NCI-H1105 treated with DMSO at 0.1 percent for 48 hours (cell line): ENCODE measurements at places on chromosomes 16 and 17.
A peak's percentile ranks its signal among the peaks of the same experiment; 100 is the strongest.

- peak; percentile 92 for DNase-seq
Measured at GRCh38 chr17:37609170-37610040, at the start of gene SYNRG. Gene SYNRG, minus strand, starts transcription at chr17:37609418. Its CDS starts 63 bp downstream, at chr17:37609355.

GRCh38 chr16:17658881-17659280 lies 188.1 kb upstream of the XYLT1 start:
- DNase-seq: no peak

GRCh38 chr16:9469512-9469911 lies 378.1 kb downstream of the HAPSTR1 start:
- no peak for DNase-seq

DNA sequence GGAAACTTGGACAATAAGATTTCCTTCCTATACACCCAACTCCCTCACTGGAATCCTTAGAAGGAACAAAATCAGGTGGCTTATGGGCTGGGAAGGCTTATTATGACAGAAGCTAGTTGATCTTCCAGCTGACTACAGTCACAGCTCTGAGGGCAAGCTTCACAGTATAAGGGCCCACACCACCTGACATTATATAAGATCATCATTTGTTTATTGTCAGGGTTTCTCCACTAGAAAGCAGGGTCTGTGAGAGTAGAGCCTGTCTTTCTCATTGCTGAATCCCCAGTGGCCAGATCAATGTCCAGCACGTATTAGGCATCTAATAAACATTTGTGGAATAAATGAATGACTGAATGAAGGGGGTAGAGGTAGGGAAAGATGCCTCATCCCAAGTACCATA lies 57.8 kb upstream of the PHOSPHO1 start:
- DNase-seq: no peak

GRCh38 chr16:23679274-23679985 lies 741 bp downstream of the PLK1 start:
- peak; percentile 15 for DNase-seq

DNA sequence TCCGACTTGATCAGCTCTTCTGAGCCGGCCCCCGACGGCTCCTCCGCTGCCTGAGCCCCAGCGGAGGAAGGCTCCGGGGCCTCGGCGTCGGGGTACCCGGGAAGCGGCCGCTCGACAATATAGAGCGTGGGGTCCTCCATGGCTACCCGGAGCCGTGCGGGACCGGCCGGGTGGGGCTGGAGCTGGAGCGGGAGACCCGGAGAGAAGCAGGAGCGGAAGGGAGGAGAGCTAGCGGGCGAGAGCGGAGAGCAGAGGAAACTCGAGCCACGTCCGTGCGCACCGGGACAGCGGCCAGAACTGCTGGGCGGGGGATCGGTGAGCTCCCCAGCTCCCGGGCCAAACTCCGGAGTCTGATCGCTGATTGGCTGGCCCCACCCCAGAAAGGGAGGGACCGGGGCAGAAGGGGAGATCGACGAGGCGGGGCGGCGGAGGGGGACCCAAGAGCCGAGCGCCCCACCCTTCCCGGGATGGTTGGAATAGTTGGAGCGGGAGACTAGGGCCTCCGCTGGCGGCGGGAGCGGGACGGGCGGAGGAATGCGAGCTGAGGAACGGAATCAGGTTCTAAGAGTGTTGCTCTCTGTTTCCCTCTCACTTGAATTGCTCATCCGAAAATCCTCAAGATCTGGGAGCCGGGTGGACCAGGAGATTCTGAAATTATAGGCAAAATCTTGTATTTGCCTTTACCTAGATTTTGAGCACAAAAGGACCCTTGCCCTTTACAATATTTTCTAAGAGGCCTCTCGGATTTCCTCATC lies at the start of gene CAVIN1:
Gene CAVIN1, minus strand, starts transcription at position 299 of the 755 bp plus-strand sequence. Its CDS starts 159 bp downstream, at position 140.
- DNase-seq: peak; percentile 60

- DNase-seq: no peak
Measured at GRCh38 chr17:70483624-70484023, 314.3 kb downstream of the KCNJ2 start.

DNA sequence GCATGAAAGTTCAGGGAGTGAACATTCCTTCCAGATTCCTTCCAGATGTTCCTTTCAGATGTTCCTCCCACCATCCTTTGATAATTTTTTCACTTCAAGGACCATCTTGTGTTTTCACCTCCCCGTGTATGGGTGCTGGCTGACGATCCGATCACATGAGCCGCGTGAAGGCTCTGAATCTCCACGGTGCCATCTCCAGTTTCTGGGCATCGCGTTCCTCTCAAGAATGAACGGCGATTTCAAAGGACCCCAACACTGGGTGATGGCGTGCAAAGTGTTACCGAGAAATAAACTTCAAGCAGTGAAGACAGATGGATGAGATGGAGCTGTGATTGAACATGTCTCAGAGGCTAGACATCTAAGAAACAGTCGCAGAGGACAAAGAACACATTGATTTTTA lies 245.3 kb downstream of the GSG1L start:
- no peak for DNase-seq

GRCh38 chr16:29824589-29825144 lies 4.4 kb downstream of the MVP start:
- no peak for DNase-seq

DNA sequence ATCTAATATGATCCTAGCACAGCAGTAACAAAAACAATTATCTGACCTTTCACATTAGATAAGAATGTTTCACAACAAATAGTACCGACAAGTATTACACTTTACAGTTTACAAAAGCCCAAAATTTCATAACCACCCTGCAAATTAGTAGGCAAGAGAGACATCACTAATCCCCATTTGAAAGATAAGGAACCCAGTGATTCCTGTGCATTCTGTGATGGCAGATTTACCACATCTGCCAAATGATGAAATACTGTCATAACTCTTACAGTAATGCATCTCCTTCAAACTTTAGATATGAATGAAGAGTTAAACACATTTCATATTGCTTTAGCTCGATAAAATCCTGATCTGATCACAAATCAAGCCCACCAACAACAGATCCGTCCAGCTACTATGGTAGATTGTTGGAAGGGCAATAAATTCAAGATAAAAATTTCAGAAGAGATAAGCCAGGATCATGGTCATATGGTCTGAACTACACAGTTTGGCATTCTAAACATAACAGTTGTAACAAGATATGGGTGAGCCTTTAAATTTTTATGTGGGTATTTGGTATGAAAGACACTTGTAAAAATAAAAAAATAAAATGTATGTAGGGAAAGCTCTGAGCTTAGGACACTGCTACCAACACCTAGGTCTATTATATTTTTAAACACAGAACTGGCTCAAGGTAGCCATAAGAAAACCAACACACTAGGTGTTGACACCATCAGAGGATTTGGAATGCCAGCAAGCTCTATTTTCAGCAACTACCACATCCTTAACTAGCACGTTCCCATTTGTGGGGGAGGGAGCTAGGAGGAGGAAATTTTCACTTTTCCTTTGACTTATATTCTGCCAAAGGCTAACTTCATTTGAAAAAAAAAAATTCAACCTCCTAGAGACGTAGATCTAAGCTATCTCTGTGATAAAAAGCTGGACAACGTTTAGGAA lies 9.3 kb downstream of the YWHAE start:
- no peak for DNase-seq

DNA sequence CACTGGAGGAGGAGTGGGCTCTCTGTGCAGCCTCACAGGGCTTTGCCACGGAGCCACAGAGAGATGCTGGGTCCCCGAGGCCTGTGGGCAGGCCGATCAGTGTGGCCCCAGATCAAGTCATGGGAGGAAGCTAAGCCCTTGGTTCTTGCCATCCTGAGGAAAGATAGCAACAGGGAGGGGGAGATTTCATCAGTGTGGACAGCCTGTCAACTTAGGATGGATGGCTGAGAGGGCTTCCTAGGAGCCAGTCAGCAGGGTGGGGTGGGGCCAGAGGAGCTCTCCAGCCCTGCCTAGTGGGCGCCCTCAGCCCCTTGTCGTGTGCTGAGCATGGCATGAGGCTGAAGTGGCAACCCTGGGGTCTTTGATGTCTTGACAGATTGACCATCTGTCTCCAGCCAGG lies 3.9 kb downstream of the NXPH3 start:
- no peak for DNase-seq
